Activated CD4-positive, alpha-beta T cell treated with anti-CD3 and anti-CD28 coated beads, Interleukin-2, amount 10 ng/mL, durations not matched to agents 7 days and 5 days (primary cell): ENCODE measurements at places on chromosomes 3 and 15.

DNA sequence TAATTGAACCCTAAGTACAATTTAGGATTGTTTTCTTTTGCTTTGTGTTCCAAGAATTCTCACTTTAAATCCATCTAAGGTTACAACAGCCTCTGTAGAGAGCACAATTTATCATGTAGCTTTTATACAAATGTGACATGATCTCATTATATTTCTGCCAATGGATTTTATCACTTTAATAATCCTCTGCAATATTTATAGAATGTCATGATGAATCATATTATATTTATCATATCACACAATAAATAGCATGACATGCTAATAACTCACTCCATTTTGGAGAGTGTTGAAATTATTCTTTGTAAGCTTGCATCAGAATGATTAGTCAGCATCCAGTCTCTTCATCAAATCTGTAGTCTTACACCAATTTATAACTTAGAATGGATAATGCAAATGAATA lies 280.6 kb upstream of the ZNF717 start:
- H3K36me3 ChIP-seq: no peaks in the 10 kb centered on the region
- H3K4me3 ChIP-seq: no peak overlapping the region
- H3K27ac ChIP-seq: no peak overlapping the region
- DNase-seq: no peak
- no peaks in the 10 kb centered on the region for H3K27me3 ChIP-seq

DNA sequence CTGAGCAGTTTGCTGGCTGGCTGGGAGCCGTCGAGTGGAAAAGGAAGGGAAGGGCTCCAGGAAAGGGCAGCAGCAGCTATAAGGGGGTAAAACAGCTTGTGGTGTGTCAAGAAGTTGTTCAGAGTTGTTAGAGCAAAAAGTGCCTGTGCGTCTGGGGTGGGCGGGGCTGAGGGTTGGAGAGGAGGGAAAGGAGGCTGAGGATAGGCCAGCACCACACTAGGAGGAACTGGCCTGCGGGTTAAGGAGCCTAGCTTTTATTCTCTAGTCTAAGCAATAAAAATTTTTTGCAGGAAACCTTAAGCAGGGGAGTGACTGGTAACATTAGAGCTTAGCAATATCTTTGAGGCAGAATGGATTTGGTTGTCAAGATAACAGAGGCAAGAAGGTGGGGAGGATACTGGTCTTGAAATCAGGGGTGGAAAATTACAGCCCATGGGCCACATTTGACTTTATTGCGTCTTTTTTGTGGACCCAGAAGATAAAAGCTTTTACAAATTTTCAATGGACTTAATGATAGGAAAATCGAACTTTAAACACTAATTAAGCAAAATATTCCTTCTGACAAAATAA lies 134.5 kb upstream of the AADACL2 start:
- H3K27me3 ChIP-seq: peaks cover 4% of the 10 kb centered on the region
- H3K27ac ChIP-seq: no peak overlapping the region
- H3K36me3 ChIP-seq: no peaks in the 10 kb centered on the region
- no peak for DNase-seq
- H3K4me1 ChIP-seq: no peaks in the 10 kb centered on the region

DNA sequence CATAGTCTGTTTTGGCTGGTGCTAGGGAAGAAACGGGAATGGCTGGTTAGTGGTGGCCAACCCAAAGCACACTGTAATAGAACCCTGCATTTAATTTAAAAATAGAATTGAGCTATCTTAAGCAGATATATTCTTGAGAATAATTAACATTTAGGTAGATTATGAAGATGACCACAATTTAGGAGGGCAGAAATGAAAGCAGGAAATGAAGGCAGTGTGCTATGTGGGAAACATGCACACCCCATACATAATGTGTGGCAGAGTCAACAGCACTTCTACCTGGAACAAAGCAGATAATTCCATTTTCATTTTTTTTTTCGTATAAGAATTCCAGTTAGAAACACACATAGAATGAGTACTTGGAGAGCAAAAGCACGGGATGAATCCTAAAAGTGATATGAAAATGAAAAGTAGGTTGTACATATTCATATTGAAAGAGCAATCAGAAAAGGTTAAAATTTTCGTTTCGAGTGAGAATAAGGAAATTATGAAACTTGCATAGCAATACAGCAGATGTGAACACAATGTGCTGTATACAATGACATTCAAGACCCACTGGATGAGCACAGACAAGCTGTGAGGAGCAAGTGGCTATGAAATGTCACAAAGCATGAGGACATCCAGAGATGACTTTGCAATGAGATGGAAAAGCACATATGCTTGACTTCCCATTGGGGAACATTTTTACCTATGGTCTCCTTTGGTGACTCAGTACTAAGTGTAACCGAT lies 102.6 kb downstream of the TFG start:
- H3K27me3 ChIP-seq: peaks cover 40% of the 10 kb centered on the region
- no peaks in the 10 kb centered on the region for H3K4me1 ChIP-seq
- no peaks in the 10 kb centered on the region for H3K36me3 ChIP-seq
- no peak overlapping the region for H3K27ac ChIP-seq
- H3K4me3 ChIP-seq: no peak overlapping the region
- DNase-seq: no peak

- H3K4me1 ChIP-seq: peaks cover 20% of the 10 kb centered on the region
- H3K4me3 ChIP-seq: no peak overlapping the region
- no peaks in the 10 kb centered on the region for H3K27me3 ChIP-seq
- H3K36me3 ChIP-seq: peaks cover 6% of the 10 kb centered on the region
These were observed 14.2 kb downstream of the CIB1 start for GRCh38 chr15:90219421-90220141.

GRCh38 chr15:25859838-25860645 lies 3.1 kb downstream of the ATP10A start:
- no peaks in the 10 kb centered on the region for H3K27me3 ChIP-seq
- peaks cover 67% of the 10 kb centered on the region for H3K36me3 ChIP-seq
- peak overlapping the region; percentile 95 for H3K27ac ChIP-seq
- H3K4me1 ChIP-seq: peaks cover 67% of the 10 kb centered on the region

DNA sequence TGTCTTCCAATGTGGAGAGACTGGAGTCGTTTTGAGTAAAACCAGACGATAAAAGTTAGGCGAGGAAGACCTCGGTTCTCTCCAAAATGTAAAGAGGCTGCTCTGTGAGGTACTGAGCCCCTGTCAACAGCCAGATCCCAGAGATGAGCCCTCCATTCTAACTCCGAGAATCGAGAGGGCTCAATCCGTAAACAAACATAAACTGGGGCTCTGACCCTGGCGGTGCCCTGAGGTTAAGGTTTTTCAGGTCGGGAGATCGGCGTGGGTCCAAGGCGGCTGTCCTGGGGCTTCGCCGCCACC lies 417 bp downstream of the TBCCD1 start:
- H3K4me3 ChIP-seq: peak overlapping the region; percentile 89
- DNase-seq: no peak
- H3K27ac ChIP-seq: peak overlapping the region; percentile 95

DNA sequence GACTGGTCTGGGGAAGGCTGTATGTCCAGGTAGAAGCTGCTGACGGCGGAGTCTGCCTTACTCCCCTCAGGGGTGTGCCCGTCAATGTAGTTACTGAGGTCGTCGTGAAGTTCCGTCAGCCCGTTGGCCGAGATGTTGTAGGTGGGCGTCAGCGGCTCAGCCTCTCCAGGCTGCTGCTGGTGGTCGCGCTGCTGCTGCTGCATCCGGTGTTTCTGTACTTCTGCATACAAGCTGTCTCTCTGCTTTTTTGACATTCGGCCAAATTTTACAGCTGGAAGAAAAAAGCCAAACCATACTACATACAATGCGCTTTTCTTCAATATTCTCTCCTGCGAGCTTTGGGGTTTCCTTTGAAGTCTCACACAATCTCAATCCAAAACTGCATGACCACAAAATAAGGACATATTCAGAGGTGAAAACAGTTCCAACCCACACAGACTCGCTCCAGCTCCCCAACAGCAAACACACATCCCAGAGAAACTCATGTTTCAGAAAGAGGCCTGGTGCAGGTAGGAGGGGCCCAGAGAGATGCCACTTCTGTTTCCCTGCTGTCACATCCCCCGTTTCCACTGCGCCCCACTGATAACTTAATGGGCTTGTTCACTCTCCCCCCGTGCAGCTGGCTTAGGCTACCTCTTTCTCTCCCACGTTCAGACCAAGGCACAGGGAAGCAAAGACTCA lies 32.5 kb upstream of the ICE2 start:
- no peak overlapping the region for H3K4me3 ChIP-seq
- H3K27me3 ChIP-seq: no peaks in the 10 kb centered on the region
- peak overlapping the region; percentile 46 for H3K27ac ChIP-seq
- peaks cover 56% of the 10 kb centered on the region for H3K36me3 ChIP-seq
- H3K4me1 ChIP-seq: peaks cover 49% of the 10 kb centered on the region
- no peak for DNase-seq

DNA sequence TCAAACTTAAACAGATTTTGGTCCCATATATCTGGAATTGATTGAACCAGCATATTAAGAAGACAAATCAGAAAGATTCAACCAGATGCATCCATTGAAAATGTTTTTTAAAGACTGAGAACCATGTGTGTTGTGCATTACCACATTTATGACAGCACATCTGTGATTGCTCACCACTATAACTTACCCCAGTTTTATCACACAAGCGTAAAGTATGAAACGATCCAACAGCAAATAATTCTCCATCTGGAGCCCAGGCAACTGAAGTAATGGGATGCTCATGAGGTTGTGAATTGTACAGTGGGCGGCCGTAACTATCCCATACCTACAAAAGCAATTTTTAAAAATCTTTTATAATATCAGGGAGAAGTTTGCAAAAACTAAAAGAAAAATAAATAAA lies 43.2 kb downstream of the IFT80 start:
- H3K4me3 ChIP-seq: no peak overlapping the region
- H3K27me3 ChIP-seq: no peaks in the 10 kb centered on the region
- no peak for DNase-seq
- no peak overlapping the region for H3K27ac ChIP-seq
- H3K36me3 ChIP-seq: peaks cover 23% of the 10 kb centered on the region
- H3K4me1 ChIP-seq: no peaks in the 10 kb centered on the region

GRCh38 chr3:50327129-50327528 lies 894 bp downstream of the TUSC2 start:
- H3K4me1 ChIP-seq: peaks cover 31% of the 10 kb centered on the region
- no peaks in the 10 kb centered on the region for H3K27me3 ChIP-seq
- peaks cover 27% of the 10 kb centered on the region for H3K36me3 ChIP-seq
- peak overlapping the region; percentile 78 for H3K27ac ChIP-seq
- peak overlapping the region; percentile 84 for H3K4me3 ChIP-seq

GRCh38 chr3:159763602-159764489 lies 224.8 kb upstream of the IL12A start:
- H3K27me3 ChIP-seq: peaks cover 75% of the 10 kb centered on the region
- peaks cover 20% of the 10 kb centered on the region for H3K4me1 ChIP-seq
- peak; percentile 36 for DNase-seq
- peak overlapping the region; percentile 75 for H3K4me3 ChIP-seq

GRCh38 chr15:41870689-41871081 lies 23.2 kb downstream of the SPTBN5 start:
- H3K36me3 ChIP-seq: no peaks in the 10 kb centered on the region
- H3K27ac ChIP-seq: peak overlapping the region; percentile 91
- peaks cover 12% of the 10 kb centered on the region for H3K4me1 ChIP-seq
- H3K4me3 ChIP-seq: no peak overlapping the region

DNA sequence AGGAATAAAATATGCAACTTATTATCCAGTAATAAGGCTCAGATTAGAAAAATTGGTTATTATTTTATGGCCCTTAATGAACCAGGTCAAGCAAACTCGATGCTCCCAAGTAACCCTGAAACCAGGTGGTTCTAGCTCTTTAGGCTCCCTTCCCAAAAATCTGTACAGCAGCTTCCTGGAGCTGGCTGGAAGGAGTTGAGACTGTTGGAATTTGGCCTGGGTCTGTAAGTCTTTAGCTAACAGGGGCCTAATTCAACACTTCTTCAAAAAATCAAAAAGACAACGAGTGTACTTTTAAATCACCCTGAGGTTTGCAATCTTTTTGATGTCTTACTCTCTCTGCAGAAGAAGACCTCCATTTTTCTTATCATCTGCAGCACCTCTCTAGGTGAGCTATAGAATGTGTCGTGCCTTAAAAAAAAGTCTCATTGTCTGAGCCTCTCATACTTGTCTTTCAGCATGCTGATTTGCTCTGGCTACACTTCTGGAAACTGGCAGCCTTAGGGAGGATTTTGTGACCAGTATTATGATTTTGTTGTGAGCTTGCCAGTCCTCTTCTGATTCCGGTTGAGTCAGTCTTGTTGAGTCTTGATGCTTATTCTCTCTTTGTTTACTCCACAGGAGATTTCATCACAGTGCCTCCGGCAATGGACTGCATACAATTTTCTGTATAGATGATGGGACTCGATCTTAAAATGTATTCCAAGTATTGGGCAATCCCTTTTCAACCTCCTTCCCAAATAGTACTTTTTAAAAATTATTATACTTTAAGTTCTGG lies 235.0 kb upstream of the KBTBD8 start:
- H3K4me1 ChIP-seq: no peaks in the 10 kb centered on the region
- no peak overlapping the region for H3K4me3 ChIP-seq
- H3K27ac ChIP-seq: no peak overlapping the region
- no peak for DNase-seq
- H3K36me3 ChIP-seq: no peaks in the 10 kb centered on the region
- no peaks in the 10 kb centered on the region for H3K27me3 ChIP-seq

DNA sequence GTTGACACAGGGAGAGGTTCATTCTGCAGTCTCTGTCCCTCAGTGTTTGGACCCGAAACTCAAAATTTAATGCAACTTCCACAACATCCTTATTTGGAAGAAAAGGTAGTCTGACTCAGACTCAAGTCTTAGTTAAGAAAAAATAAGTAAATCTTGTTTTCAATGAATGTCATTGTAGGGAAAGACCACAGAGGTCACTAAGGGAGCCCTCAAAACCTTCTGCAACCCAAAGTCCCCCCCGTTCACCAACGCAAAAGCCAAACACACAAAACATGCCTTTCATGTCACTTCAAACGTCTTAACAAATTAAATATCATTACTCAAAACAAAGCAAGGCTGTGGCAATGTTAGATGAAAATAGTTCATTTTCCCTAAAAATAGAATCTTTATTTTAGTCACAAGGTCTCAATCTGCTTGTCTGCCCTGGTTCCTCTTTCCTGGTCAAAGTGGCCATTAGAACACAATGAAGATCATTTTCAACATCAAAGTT lies 20.9 kb upstream of the SSUH2 start:
- H3K27me3 ChIP-seq: peaks cover 10% of the 10 kb centered on the region
- no peak overlapping the region for H3K27ac ChIP-seq
- H3K4me1 ChIP-seq: no peaks in the 10 kb centered on the region

- H3K36me3 ChIP-seq: no peaks in the 10 kb centered on the region
- no peak for DNase-seq
- H3K4me3 ChIP-seq: no peak overlapping the region
- peaks cover 35% of the 10 kb centered on the region for H3K27me3 ChIP-seq
These were observed 68.9 kb downstream of the CYP19A1 start for GRCh38 chr15:51269496-51269895.

- H3K4me3 ChIP-seq: peak within 1 kb of the TSS; percentile 57
- H3K4me1 ChIP-seq: peaks cover 14% of the 10 kb centered on the region
- H3K36me3 ChIP-seq: peaks cover 2% of the 10 kb centered on the region
- peak within 1 kb of the TSS; percentile 47 for H3K27ac ChIP-seq
- peaks cover 48% of the 10 kb centered on the region for H3K27me3 ChIP-seq
These were observed at the start of gene KIF7 for GRCh38 chr15:89654847-89655805. TSS of gene KIF7 (minus strand) at chr15:89655467. CDS start at chr15:89652930, 2,537 bp downstream.

GRCh38 chr3:159786489-159787177 lies 202.0 kb upstream of the IL12A start:
- H3K4me3 ChIP-seq: no peak overlapping the region
- H3K27ac ChIP-seq: no peak overlapping the region
- H3K4me1 ChIP-seq: no peaks in the 10 kb centered on the region
- H3K27me3 ChIP-seq: peaks cover 9% of the 10 kb centered on the region
- DNase-seq: no peak
